Stimulated activated CD4-positive, alpha-beta T cell treated with anti-CD3 and anti-CD28 coated beads, Interleukin-15, amount 100 ng/mL, for 48 hours (primary cell): ENCODE measurements at places on chromosomes 7 and 10.

DNA sequence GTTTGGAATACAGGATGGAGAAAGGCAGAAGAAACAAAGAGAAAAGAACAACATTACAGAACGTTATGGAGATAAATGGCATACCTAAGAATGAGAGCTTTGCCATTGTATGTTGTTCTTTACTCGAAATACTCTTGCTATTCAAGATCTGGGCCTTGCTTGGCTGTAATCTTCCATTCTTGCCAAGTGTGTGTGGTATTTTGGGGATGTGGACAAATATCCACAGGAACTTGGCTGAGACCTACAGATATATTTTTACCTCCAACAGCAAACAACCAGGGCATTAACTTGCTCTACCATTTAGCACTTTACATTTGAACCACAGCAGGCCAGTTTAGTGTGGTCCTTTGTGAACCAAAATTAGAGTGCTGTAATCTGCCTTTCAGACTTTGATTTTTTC lies 76.3 kb downstream of the DKK1 start:
- DNase-seq, result no peak

GRCh38 chr10:25028711-25029110 lies 12.3 kb downstream of the THNSL1 start:
- DNase-seq, result no peak

DNA sequence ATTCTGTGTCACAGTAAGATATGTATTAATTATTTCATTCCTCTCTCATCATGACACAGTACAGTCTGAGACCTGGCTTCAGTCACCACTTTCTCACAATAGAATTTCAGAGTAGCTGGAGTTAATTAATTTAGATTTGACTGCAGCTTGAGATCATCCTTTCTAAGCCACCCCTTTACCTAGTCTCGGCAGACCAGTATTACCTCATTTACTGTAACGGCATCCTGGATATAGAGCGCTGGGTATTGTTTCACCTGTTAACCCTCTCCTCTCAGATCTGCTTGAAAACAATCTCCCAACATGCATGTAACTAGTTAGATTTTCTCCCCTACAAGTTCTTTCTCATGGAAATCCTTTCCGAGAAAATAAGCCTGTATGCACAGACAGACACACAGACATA lies 1057.5 kb downstream of the GATA3 start:
- DNase-seq, result no peak

DNA sequence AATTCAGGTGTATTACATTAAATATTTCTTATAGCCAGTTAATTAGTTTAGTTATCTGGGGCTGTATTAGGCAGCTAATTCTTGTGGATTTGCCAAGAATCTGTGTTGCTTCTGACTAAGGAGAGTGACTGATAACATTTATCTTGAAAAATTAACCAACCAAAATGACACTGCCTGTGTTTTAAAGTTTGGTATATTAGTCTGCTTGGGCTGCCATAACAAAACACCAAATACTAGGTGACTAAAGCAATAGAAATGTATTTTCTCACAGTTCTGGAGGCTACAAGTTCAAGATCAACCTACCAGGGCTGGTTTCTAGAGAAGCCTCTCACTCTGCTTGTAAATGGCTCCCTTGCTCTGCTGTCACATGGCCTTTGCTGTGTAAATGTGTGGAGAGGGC lies 12.9 kb downstream of the EXOC4 start:
- DNase-seq, result no peak

GRCh38 chr7:27167916-27168264 lies 2.6 kb upstream of the HOXA9 start:
- no peak for DNase-seq

- no peak for DNase-seq
Observed at GRCh38 chr10:29859521-29860130, 199.8 kb downstream of the JCAD start.
